Thoracic aorta (tissue), 2 donors: ENCODE measurements at places on chromosomes 16 and 17. TPM values are rescaled to one million over a fixed set of nuclear protein-coding genes. Genes with fewer than 3 reads are reported as not detected.

DNA sequence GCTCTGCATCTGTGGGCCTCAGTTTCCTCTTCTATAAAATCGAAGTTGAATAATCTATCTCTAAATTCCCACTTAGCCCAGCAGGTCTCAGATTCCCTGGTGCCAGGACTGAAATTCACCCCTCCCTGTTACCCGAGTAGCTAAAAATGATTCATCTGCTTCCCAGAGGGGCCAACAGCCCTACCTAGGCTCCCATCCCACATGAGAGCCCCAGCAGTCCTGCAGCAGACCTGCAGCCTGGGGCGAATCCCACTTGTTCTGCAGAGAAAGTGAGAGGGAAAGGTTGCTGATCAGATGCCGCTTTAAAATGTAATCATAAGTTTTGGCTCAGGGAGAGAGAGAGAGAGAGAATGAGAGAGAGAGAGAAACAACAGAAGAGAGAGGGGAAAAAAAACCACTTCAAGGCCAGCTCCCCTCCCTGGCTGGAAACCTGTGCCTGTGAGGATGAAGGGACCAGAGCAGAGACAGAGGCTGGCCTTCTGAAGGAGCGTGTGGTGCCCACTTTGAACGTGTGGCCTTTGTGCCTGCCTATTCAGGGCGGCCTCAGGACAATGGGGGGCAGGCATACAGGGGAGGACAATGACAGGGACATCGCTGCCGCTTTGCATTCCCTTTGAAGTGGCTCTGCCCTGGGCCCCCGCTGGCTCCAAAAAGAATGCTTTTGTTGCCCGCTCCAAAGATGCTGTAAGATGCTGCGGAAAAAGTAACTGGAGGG lies 85.2 kb upstream of the NKD1 start:
- DNase-seq: no peak

DNA sequence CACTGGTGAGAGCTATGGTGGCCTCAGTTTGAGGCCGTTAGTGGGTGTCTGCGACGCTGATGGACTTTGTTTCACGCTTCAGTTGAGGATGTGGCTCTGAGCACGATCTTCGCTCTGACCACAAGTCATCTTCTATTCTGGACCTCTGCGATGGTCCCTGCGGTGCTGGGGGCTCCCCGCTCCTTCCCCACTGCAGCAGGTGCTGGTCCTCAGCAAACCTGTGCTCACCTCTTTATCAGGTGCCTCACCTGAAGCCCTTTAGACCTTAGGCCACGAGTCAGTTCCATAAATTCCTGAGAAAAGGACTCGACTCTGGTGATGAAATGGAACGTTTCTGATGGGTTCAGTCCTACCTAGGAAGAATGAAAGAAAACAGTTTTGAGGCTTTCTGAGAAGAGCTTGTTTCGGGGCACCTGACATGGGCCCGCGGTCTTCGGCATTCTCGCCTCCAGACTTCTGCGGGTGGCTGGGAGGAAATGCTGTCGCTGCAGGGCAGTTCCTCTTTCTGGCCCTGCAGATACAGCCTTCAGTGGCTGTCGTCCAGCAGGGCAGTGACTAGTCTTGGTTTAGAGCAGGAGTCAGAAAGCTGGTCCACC lies 4.7 kb downstream of the KCTD5 start:
- no peak for DNase-seq

Gene LYRM9
- total RNA-seq: 27.2 TPM

DNA sequence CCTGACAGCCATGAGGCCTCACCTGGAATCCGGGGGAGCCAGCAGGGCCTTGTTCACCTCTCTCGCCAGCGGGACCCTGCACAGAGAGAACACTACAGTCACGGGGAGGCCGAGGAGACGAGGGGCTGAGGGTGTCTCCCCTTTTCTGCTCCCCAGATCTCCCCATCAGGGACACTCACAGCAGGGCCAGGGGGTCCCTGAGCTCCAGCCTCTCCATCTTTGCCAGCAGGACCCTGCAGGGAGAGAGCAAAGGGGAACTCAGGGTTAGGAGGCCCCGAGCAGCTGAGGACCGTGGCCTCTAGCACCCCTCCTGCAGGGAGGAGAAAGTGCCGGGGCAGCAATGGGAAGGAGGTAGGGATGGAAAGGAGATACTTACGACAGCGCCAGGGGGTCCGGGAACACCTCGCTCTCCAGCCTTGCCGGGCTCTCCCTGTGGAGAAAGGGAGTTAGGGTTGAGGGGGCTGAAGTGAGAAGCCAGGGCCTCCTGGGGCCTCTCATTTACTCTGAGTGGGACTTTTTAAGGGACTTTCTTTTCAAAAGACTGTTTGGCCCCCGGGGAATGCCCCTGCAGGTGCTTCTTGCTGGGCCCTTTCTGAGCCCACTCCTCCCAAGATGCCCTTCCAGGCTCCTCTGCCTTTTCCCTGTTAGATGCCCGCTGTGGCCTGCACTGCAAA lies 8.7 kb downstream of the COL1A1 start:
- DNase-seq: no peak

DNA sequence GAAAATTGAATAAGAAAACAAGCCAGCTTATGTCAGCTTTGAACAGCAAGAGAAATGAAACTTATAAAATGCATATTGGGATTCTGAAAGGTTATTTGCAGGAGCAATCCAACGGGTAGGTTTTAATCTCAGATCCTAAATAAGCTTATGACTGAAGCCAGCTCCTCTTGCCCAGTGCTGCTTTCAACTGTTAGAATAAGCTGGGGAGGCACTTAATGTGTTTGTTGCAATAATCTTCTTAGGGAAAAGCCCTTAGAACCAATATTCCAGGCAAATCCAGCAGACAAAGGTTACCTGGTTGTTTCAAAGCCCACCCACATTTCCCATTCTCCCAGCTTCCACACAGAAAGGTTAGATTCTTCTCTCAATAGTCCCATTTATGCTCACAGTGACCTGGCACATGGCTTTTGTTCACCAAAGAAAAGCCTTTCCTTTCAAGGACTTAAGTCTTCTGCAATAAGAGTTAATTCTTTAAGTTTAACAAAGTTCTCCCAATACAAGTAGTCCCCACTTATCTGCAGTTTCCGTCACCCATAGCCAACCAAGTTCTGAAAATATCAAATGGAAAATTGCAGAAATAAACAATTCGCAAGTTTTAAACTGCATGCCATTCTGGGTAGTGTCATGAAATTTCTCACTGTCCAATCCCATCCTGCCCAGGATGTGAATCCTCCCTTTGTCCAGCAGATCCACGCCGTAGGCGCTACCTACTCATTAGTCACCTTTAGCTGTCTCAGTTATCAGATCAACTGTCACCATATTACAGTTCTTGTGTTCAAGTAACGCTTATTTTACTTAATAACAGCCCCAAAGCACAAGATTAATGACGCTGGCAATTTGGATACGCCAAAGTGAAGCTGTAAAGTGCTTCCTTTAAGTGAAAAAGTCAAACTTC lies 5.9 kb downstream of the TEX2 start:
- DNase-seq: no peak

Gene ASGR1
- 1.9 TPM for total RNA-seq

GRCh38 chr16:85867189-85867588 lies 31.8 kb upstream of the IRF8 start:
- no peak for DNase-seq

Gene HYDIN
- total RNA-seq: 5.4 TPM

DNA sequence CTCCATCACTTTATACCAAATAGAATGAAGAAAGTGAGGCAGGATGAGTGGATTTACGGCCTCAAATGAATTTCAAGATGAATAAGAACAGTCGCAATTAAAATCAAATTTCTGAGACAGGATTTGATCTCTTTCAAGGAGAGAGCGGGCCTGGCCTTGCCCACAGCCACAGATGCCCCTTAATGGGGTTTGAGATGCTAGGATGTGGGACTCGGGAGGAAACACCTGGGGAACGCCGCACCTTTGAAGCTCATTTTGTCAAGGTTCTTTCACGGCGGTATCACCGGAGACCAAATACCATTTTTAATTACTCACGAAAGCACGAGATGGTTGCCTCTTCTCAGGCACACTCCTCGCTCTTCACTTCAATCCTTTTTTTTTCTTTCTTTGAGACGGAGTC lies 178.1 kb upstream of the SDK2 start:
- DNase-seq: no peak

DNA sequence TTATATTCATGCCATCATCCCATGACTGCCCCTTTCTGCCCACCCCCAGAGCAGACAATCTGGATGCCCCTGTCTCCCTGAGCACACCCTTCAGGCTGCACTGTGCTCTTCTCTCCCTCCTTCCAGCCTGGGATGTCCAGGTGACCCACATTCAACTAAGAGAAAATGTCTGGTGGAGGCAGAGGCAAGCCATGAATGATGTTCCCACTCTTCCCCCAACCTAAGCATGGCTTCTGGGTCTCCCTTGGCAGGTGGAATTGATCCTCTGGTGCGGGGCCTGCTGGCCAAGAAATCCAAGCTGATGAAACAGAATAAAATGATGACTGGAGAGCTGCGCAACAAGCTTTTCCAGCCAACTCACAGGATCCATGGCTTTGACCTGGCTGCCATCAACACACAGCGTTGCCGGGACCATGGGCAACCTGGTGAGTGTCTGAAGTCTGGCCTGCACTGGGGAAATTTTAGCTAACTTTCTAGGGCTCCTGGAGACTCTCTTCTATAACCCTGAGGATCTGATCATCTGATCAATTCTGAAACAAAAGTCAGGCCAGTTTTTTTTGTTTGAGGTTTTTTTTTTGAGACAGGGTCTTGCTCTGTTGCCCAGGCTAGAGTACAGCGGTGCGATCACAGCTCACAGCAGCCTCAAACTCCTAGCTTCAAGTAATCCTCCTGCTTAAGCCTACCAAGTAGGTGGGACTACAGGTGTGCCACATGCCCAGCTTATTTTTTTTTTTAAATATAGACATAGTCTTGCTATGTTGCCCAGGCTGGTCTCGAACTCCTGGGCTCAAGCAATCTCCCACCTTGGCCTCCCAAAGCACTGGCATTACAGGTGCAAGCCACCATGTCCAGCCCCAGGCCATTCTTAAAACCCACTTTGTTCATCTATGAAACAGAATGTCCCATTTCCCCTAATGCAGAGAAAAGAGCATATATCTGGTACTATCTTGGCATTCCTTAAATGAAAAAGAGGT lies 14.5 kb downstream of the MPO start:
- no peak for DNase-seq

DNA sequence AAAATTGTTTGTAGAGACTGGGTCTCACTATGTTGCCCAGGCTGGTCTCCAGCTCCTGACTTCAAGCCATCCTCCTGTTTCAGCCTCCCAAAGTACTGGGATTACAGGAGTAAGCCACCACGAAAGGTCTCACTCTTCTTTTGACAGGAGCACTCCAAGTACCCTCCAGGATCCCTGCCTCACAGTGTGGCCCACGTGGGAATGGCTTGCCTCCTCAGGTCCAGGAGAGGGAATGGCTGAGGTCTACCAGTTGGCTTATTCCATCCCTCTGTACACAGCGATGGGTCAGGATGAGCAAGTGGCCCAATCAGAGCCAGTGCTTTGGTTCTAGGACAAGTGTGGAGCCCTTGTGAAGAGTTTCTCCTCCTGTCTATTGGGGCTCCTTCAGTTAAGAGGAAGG lies 73.7 kb upstream of the ZNF423 start:
- no peak for DNase-seq

DNA sequence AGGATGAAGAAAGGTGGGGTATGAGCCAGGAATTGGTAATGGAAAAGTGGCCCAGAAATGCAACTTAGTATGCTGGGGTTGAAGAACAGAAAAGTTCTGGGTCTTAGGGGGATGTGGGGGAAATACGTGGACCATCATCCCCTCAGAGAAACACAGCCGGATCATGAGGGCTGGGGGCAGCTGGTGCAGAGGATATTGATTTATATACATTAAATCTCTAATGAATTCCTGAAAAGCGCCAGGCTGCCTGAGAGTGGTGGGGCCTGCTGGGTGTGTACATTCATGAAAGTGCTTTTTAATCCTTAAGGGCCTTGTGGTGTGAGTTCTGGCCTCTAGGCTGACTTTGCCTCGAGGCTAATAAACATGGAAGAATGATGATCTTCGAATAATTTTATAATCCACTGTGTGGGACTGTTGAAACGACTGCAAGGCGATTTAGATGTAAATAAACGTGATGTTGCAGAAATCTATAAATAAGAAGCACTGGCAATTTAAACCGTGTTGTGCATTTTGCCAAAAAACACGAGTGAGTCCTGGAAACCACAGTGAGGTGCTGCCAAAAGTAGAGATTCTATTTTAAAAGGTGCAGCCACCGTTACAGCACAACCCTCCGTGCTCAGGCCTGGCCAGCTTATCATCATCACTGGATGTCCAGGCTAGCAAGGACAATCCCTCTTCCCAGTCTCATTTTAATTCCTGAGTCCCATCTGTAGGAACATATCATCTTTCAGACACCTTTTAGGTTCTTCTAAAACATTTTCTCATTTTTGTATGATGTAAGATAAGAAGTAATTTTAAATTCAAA lies 32.1 kb downstream of the PRKAR1A start:
- no peak for DNase-seq

DNA sequence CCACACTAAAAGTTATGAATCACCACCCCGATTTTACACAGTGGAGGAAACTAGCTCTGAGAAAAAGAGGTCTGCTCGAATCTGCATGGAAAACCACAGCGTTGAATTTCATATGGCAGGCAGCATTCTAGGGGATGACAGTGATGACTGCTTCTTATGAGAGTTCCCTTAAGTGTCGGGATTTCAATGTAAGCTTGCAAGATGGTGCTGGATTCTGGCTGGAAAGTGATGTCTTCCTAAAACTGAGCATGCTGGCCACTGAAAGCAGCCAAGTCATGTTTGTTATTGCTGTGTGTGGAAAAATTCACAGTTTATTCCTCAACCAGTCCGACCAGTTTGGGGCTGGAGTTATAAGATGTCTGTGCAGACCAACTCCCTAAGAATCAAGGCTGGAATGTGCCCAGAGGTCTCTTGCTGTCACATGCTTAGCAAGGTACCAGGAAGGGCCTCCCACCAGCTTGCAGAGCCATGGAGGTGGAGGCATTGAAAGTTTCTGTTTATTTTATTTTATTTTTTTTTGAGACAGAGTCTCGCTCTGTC lies 37.2 kb upstream of the GAN start:
- no peak for DNase-seq

DNA sequence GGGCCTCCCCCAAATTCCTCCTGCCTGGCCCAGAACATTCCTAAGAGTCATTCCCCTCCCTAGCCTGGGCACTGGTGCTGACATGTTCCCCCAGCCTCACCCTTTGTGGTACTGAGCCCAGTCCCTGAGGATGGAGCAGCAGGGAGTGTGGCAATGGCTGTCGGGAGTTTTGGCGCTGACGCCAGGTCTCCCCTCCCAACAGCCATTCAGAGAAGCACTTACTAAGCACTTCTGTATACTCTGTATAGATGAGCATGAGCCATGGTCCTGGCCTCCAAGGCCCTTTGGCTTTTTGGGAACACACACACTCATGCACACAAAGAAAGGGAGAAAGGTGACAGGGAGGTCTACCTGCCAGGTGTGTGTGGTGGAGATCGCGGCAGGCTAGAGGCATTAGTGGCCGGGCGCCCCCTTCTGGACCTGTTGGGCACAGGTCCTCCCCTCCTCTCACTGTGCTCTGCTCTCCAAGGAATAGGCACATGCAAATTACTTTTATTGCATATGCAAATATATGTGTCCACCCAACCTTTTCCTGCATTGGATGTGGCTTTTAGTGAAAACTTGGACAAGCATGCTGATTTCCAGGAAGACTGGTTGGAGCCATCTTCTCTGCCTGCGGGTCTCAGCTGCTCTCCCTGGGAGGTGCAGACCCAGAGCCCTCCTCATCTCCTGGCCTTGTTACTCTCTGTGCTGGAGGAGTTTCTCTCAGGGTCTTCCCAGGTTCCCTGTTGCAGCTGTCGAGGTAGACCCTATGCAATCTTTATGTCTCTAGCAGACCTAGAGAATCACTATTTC lies 17.4 kb upstream of the C17orf107 start:
- DNase-seq: no peak
